ENCODE measurements at places on chromosomes 1 and 21.

DNA sequence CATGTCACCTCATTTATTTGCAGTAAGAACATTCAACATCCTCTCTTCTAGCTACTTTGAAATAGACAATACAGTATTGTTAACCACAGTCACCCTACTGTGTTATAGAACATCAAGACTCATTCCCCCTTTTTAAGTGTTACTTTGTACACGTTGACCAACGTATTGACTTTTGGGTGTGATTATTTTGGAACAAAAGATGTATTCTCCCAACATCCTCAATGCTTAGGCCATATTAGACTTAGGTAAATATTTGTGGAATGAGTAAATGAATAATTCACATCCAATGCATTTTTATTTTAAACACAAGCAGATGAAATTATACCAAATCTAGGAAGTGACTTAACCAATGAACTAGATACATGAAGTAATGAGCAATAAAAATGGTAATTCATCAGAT, 296.6 kb downstream of the CHRM3 start:
- no peak for DNase-seq

GRCh38 chr1:86382878-86383277, 13.2 kb downstream of the ODF2L start:
- no peak for DNase-seq

DNA sequence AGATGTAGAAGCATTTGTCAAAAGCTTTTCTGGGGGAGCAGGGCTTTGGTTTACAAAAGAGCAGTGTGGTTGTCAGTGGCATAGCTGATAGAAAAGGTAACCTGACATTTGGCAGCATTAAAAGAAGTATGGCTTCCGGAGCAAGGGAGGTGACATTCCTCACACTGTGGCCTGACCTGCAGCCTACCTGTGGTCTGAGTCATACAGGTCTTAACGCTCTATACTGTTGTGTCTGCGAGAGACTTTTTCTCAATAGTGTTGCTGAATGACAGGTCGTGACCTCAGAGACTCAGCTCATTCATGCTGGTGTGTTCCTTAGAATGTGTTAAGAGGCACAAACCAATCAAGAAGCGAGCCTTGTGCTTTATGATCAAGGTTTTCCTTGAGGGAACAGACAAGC, 19.3 kb downstream of the PHGDH start:
- no peak for DNase-seq

- no peak for DNase-seq
Measured at GRCh38 chr1:6256645-6257044, 4.3 kb downstream of the GPR153 start.

DNA sequence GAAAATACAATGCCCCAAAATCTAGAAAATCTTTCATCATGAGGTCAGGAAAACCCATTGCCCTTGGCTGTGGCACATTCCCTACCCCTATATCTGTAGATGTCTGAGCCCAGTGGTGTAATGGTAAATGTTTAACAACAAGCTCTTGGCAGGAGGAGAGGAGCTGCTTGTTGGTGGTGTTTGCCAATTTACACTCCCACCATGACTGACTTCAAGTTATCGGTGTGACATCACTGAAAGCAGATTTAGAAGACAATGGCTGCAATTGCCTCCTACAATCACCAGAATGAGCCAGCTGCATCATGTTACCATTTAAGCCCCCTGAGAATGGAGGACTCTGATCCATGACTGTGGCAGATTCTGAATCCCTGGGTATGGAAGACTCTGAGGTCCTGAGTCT, 70.9 kb downstream of the SDC3 start:
- DNase-seq, result no peak

DNA sequence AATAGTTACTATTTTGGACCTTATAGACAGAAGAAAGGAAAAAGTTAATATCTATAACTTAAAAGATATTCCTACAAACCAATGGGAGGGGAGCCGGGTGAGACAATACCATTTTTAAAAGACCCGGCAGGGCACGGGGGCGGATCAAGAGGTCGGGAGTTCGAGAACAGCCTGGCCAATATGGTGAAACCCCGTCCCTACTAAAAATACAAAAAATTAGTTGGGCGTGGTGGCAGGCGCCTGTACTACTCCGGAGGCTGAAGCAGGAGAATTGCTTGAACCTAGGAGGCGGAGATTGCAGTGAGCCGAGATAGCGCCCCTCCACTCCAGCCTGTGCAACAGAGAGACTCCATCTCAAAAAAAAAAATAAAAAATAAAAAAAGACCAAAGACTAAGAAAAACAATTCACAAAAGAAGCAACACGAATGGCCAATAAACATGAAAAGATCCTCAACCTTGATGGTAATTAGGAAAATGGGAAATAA, 1.2 kb upstream of the PSMB2 start:
- peak; percentile 23 for DNase-seq

DNA sequence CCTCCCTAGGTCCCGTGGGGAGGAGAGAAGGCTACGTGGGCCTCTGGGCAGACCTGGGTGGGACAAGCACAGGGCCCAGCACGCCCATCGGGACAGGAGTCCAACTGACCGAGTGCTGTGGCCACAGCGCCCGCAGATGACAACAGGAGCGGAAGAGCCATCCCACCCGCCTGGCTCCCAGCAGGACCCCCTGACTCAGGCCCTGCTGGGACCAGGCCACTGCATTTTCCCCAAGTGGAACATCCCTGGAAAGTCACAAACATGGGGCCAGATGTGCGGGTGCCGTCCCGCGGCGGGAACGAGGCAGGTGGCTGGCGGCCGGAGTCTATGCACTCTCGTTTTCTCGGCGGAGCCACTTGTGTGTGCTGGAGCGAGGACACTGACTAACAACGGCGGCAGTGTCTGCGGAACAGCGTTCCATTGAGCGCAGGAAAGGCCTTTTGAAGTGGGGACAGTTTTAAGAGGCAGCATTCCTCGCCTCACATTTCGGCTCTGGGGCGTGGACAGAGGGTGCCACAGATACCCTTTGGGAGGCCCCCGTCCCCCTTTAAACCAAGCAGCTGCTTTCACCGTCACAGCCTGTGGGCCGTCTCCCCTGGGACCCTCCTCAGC, 93.7 kb upstream of the ARHGEF16 start:
- no peak for DNase-seq

DNA sequence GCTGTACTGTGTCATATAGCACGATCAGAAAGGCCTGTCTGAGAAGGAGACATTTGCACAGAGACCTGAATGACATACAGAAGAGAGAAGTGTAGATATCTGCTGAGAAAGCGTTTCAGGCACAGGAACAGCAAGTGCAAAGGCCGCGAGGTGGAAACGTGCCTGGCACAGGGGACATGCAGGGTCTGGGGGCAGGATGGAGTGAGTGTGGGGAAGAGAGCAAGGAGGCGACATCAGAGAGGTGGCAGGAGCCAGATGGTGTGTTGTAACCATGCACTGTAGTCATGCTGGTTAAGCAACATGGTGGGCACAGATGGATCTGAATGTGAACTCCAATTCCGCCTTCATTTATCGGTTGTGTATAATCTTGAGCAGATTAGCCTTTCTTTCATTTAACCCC, 13.0 kb downstream of the KRTCAP2 start:
- no peak for DNase-seq

- DNase-seq, result no peak
Measured at GRCh38 chr1:180415985-180416633, 86.3 kb downstream of the ACBD6 start.

DNA sequence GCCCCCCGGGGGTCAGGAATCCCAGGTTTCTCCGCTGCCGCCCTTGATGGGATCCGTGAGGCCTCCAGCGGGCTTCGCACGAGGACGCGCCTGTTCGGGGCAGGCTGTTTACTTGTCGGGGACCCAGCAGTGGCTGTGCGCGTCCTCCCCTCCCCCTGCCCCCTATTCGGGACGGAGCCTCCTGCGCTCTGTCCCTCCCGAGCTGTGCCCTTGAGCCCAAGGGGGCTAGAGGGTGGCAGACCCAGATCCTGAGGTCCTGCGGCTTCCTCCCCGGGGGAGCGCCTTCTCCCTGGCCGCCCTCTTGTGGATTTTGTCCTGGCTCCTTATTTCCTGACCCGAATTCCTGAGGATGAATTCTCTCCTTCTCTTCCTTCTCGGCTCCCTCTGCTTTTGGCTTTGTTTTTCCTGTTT, 38.4 kb downstream of the PIK3CD start:
- peak; percentile 23 for DNase-seq

- DNase-seq, result peak; percentile 20
Measured at GRCh38 chr1:154445040-154445472, 39.9 kb downstream of the IL6R start.

Data from stimulated activated CD4-positive, alpha-beta T cell treated with anti-CD3 and anti-CD28 coated beads, Interleukin-4, amount 100 ng/mL, for 1 hour (primary cell).